ENCODE measurements at places on chromosomes 7 and 10.

DNA sequence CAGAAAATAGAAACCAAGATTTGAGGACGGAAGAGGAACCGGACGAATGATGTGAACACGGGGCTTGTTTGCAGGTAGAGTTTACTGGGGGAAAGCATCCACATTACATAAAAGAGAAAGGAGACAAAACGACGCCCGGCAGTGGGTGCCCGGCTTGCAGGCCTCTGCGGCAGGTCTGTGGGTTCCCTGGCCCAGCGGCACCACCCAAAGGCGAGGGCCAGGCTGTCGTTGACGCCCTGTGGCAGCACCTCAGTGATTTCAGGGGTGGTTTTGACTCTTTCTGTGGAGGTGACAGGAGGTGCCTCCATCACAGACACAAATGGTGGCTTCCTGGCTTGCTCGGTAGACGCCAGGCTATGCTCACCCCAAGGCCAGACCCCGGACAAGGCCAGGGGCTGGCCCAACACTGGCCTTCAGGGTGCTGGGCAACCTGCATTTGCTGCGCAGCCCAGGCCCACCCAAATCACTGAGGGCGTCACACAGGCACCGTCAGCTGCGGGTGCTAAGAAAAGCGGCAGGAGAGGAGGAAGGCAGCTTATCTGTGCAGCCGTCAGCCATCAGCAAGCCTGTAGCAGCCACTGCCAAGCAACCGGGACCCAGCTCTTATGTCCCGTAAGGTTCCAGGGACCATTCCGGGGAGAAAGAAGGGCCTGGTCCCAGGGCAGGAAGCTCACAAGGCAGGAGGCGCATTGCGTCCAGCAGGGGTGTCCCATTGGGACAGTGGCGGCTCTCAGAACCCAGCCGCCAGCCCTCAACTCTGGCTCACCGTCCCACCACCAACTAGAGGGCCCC, 230.3 kb downstream of the PTPRN2 start:
- DNase-seq, result no peak

- no peak for DNase-seq
Measured at GRCh38 chr10:4267086-4267773, 482.2 kb upstream of the KLF6 start.

- no peak for DNase-seq
Measured at GRCh38 chr7:2880874-2881533, 36.9 kb upstream of the GNA12 start.

DNA sequence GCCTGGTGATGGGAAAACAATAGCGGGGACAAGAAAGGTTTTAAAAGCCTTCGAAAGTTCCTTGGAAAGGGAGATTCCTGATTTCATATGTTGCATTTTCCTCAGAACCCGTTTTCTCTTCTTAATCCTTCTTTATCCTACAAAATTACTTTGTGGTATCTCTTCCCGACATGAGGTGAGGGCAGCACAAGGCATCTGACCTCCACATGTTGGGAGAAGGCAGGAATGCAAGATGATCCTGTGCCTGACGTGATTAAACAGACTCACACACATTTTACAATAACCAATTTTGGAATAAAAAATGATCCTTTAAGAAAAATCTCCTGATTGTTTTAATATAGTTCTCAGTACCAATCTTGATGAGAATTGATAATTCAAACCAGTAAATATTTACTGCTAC, 153.3 kb upstream of the MKLN1 start:
- no peak for DNase-seq

DNA sequence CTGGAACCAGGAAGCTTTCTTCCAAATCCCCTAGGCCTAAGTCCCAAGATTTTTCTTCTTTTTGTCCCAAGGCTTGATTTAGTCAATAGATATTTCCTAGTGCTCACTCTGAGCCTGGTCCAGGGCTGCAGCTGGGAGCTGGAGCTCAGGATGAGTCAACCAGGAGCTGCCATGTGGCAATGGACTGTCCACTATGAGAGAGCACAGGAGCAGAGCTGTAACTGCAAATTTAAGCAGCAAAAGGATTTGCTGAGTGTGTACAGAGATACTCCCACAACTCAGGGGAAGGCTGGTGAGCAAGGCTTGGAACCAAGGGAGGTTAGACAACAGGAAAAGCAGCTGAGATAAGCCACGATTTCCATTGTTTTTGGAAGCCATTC, 92.1 kb upstream of the CXCL12 start:
- no peak for DNase-seq

DNA sequence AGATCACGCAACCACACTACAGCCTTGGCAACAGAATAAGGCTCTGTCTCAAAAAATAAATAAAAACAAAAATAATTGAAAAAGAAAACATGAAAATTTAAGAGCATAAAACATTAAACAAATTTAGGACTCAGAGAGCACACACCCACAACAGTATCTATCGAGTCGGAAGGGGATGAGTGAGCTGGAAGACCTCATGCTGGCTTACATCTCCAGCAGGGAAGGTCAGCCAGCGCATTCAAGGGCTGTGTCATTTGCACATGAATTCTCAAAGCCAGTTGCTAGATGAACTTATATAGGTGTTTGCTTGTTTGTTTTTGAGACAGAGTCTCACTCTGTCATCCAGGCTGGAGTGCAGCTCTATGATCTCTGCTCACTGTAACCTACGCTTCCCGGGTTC, 50.3 kb downstream of the SRRM3 start:
- DNase-seq, result no peak

DNA sequence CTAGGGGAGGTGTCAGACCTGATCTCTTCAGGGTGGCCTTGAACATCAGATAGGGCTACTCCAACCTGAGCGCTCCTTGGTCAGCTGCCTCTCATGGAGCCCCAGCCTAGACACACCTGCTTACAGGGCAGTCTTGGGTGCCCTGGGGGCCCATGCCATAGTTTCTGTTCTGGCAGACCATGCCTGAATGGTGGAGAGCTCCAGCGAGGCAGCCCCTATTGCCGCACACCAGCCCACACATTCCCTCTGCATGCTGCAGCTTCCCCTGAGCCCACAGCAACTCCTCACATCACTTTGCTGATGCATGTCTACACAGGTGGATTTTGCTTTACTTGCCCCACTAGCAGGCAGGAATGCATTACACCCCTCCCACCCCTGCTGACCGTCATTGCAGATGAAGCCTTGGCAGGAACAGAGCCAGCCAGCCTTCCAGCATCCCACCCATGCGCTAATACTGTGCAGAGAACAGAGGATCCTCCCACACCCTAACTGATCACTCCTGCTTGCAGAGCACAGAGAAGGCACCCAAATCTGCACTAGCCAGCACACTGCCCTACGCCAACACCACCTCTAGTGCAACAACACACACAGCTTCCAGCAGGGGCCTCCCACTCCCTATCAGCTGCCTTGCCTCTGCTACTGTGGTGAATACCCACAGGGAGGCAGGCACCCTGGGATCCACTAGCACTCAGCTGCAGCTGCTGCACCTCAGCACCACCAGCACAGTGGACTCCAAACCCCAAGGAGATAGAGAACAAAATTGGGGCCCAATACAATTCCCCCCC, 43.0 kb upstream of the GRM3 start:
- DNase-seq, result peak; percentile 21

- peak; percentile 36 for DNase-seq
Measured at GRCh38 chr7:151400626-151401315, 9.1 kb downstream of the WDR86 start.

DNA sequence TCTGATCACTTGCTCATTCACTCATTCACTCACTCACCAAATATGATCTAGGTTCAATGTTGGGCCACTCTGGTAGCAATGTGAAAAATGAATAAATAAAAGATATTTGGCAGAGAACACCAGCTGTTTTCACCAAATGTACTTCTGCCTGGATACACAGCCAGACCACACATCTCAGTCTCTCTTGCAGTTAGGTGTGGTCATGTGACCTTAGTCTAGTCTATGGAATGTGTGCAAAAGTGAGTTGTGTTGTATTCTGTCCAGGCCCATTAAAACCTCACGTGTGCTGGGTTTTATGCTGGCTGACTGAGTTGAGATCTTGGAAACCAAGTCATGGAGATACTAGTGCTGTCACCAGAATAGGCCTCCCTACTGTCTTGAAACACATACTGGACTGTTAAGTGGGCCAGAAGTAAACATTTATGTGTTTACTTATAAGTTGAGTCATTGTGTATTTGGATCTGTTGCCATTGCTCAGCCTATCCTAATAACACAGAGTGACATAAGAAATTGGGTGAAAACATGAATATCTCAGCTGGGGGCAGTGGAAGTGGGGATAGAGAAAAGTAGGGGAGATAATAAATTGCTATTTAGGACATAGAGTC, 145.5 kb downstream of the PTEN start:
- peak; percentile 16 for DNase-seq

GRCh38 chr10:118308664-118309063, 33.5 kb downstream of the FAM204A start:
- peak; percentile 82 for DNase-seq

GRCh38 chr10:117532451-117533107, 10.0 kb upstream of the EMX2 start:
- no peak for DNase-seq

- DNase-seq, result peak; percentile 55
Measured at GRCh38 chr7:126569402-126569801, 683.3 kb downstream of the GRM8 start.

GRCh38 chr7:373818-374705, 84.1 kb downstream of the FOXL3 start:
- DNase-seq, result no peak

DNA sequence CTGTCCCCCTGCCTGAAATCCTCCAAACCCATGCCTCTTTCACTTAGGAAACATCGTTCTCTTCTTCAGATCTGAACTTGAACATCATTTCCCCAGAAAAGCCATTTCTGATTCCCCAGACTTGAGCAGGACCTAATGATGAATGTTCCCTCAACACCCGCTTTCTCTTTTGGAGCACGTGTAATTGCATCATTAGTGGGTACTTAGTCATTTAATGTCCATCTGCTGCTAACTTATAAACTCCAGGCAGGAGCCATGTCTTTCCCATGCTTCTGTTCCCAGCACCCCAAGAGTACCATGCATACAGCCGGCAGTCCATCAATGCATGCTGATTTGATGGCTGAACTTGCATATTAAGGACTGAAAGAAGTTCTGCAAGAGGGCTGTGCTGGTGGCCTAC, 36.5 kb upstream of the ECHDC3 start:
- peak; percentile 2 for DNase-seq

GRCh38 chr7:6226194-6226799, 46.1 kb downstream of the CYTH3 start:
- no peak for DNase-seq

GRCh38 chr7:71254751-71255150, 122.8 kb downstream of the GALNT17 start:
- no peak for DNase-seq

DNA sequence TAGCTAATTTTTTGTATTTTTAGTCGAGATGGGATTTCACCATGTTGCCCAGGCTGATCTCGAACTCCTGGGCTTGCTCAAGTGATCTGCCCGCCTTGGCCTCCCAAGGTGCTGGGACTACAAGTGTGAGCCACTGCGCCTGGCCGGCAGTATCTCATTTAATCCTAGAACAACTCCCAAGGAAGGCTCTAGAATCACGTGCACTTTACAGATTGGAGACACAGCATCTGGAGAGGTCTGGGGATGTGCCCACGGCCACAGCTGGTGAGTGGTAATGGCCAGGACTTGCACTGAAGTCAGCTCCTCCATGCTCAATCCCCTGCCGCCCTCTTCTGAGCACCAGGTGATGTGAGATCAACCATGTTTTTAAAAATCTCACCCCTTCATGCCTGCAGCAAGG, 43.1 kb downstream of the CARD11 start:
- DNase-seq, result no peak

GRCh38 chr7:2611401-2611800, 20.4 kb upstream of the TTYH3 start:
- DNase-seq, result no peak

DNA sequence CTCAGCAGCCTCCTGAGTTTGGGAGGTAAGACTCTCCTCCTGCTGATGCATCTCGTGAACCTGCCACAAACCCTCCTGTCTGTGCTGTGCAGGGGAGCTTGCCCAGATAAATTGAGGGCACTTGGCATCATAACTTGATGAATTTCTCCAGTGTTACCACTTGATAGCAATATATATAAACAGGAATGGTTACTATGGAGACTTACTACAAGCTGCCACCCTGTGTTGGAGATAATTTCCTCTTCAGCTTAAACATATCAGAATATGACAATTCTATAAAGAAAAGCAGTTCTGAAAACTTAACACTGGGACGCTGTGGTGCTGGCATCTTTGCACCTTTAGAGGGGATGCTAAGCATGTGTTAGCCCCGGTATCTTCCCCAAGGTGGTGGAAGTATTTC, 14.9 kb downstream of the PFKFB3 start:
- no peak for DNase-seq

DNA sequence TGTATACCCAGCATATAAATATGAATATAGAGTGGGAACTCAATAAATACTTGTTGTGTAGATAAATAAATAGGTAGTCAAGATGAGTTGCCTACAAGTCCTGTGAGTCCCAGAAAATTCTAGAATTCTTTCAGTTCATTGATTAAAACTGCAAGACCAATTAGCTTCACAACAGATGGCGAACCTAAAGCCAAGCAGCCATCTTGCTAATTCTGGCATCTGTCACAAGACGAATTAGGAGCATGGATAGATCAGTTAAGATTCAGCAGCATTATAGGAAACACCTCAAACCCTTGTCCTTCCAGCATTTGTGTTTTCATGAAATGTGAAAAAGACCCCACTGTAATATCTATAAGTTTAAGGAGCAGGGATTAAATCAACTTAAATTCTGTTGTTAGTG, 552.7 kb downstream of the MAGI2 start:
- peak; percentile 58 for DNase-seq

GRCh38 chr10:114408968-114409444, 4.7 kb upstream of the AFAP1L2 start:
- no peak for DNase-seq

- peak; percentile 2 for DNase-seq
Measured at GRCh38 chr10:93722550-93722949, 20.2 kb upstream of the FRA10AC1 start.

DNA sequence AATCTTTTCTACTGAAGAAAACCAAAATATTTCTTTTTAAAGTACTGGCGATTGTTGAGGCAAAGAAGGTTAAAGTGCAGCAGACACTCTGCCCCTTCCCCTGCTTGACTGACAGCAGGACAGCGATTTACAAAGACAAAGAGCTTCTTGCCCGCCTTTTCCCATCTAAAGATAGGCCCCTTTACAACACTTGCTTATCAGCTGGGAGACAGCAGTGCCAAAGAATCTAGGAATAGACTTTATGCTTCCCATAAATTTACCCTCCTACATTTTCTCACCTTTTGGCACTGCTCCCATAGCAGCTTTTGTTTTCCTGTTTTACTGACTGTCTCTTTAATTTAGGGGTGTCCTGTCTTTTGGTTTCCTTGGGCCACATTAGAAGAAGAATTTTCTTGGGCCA, 824.1 kb downstream of the CCSER2 start:
- DNase-seq, result no peak

DNA sequence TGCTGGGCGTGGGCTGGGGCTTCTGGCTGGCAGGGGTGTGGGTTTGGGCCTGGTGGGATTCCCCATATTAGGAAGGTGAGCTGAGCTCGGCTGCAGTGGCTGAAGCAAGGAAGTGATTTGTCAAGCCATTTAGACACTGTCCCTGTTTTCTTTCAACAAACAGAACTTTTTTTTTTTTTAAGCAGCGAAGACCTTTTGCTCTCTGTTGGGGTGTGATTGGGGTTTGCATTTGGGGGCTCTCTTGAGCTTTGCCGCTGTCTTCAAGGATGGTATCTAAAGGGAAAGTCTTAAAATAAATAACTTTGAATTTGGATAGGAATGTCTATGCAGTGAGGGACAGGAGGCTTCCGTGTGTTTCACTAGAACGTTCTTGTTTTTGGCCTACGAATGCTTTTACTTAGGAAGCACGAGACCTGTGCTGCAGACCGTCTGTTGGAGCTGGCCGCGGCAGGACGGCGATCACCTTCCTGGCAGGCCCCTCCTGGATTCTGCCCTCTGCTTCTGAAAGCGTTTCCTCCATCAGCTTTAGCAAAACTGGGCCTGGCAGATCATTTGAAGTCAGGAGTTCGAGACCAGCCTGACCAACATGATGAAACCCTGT, 43.9 kb downstream of the FOXK1 start:
- no peak for DNase-seq

Data from NCI-H69 (cell line).